ENCODE measurements at places on chromosomes 16 and 17.
A peak's percentile ranks its signal among the peaks of the same experiment; 100 is the strongest.

DNA sequence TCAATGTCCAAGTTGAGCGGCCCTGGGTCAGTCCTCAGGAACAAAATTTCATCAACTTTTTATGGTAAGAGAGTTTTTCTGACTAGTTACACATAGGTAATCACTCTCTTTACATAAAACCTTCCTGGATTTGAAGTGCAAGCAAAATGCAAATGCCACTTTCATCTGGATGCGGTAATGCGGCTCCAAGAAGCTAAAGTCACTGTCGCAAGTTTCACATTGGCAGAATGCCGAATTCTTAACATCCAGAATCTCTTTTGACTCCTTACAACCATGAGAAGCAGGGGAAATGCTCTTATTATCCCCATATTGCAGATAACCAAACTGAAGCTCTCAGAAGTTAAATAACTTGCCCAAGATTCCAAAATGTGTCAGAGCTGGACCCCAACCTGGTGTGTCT, 30.0 kb downstream of the MRPS23 start:
- no peak for DNase-seq

DNA sequence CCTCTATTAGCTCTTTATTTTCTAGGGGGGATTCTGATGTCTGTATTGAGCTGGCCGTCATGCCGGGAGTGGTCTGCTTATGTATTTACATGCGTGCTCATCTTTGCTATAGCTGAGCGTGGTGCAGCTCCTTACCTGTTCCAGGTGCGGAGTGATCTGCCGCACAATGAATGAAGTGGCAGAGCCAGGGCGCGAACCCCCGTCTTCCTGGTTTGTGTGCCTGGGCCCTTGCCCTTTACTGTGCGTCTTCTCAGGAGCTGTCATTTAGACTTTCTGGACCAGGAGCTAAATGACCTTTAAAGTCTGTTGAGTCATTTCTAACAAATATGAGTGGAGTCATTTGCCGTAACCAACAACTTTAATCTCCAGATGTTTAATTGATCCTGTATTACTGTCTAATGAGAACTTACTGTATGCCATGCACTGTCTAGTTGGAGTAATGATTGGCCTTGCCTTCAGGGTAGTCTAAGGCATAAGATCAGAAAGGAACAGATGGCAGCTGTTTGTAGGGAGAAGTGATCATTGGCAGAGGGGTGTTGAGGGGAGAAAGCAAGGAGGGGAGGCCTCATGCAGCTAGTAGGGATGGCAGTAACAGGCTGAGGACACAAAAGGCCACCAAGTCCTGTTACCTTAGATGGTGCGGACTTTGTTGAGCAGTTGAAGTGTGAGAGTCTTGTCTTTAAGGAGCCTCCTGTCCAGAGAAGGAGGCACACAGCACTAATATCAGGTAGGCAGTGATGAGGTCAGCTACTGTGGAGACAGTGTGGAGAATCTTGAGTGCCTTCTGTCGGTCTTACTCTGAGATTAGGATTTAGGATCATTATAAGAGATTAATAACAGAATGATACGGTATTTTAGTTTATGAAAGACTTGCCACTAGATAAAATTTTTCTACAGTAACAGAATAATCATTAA, 53.9 kb downstream of the USP10 start:
- DNase-seq = no peak

DNA sequence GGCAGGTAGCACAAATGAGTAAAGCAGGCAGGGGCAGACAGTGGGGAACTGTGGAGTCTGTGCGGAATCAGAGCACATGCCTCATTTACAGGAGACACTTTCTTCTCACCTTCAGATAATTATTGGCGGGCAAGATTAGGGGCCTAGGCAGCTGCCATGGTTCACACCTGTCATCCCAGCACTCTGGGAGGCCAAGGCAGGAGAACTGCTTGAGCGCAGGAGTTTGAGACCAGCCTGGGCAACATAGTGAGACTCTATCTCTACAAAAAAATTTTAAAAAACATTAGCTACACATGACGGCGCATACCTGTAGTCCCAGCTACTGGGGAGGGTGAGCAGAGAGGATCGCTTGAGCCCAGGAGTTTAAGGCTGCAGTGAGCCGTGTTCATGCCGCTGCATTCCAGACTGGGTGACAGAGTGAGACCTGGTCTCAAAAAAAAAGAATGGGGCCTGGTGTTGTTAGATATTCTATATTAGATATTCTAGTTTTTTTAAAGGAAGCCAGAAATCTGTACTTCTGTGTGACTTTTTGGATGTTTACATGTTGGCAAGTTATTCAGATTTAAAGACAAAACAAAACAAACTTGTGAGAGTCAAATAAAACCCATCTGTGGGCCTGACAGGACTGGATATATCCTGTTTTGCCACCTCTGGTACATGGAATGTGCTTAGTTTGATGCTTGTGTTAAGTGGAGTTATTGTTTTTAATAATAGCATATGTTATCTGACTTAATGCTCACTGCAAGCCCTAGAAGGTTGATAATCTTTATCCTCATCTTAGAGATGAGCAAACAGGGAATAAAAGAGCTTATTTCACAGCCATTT, 4.9 kb upstream of the LPCAT2 start:
- DNase-seq = no peak

DNA sequence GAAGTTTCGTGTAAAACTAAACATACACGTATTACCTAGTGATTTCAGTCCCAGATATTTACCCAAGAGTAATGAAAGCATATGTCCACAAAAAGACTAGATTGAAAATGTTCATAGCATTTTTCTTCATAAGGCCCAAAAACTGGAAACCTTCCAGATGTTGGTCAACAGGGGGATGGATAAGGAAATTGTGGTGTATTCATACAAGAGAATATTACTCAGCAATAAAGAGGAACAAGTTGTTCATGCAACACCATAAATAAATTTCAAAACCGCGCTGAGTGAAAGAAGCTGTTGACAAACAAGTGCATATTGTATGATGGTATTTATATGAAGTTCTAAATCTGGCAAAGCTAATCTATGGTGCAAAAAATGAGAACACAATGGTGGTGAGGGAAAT, 54.1 kb upstream of the NFAT5 start:
- DNase-seq = no peak

GRCh38 chr17:32102646-32103186, 39.6 kb upstream of the RHOT1 start:
- DNase-seq = no peak

DNA sequence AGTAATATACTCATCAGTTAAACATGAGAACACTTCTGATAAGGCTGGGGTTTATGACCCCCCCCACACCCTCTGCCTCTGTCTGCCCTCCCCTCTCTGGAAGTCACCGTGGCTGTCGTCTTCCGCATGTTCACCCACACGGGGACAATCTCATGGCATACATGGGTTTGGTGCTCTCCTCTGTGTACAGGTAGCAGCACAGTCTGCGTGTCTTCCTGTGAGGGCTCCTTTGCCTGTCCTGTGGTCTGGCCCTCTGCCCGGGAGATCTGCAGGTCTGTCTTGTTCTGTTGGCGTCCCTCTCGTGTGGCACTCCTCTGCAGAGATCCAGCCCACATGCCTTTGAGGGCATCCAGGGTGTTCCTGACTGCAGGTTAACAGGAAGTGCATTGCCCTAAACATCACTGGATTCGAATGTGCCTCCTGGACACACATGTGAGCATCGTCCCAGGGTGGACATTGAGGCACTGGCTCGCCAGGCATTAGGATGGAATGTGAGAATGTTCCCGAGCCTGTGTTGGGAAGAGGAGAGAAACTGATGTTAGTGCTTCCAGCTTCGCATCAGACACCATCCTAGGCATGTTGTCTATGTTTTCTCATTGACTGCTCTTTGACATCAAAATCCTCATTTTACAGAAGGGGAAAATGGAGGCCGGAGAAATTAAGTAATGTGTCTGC, 54.5 kb downstream of the NKD1 start:
- no peak for DNase-seq

DNA sequence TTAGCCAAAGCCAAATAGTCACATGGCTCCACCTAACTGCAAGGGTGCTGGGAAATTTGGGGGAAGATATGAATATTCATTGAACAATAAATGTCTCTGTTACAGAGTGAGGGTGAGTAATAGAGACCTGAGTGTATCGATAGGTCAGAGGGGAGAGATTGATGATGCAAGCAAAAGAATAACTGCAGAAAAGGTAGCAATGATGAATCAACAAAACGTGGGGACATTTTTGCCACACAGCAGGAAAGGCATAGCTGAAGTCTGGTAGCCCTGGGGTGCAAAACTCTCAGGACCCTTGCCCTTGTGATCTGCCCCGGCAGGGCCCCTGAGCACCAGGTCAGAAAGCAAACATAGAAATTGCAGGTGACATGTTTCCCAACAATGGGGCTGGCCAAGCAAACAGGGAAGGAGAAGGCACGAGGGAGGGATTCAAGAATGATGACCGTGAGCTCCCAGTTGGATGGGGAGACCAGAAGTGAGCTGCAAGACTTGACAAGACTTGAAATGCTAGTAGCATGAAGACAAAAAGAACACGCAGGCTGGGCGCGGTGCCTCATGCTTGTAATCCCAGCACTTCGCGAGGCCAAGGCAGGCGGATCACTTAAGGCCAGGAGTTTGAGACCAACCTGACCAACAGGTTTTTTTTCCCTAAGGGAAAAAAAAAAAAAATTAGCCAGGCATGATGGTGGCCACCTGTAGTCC, 12.7 kb upstream of the HERPUD1 start:
- no peak for DNase-seq

GRCh38 chr17:38444151-38444550, 15.9 kb downstream of the ARHGAP23 start:
- peak; percentile 79 for DNase-seq

DNA sequence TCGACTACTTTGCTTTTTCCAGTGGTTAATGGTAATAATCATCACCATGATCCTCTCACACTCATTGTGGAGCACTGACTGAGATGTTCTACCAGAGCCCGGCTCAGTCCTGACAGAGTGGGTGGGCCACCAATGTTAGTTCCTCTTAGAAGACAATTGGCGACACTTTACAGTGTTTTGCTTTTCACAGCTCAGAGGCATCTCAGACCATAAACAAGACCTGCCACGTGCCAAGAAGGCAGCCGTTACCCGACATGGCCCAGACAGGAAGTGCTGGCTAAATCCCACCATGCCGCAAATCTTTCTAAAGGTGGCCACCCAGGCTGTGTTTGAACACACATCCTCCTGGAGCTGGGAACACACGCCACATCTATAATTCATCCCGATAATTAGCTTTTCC, 103.7 kb downstream of the XYLT1 start:
- DNase-seq = no peak

DNA sequence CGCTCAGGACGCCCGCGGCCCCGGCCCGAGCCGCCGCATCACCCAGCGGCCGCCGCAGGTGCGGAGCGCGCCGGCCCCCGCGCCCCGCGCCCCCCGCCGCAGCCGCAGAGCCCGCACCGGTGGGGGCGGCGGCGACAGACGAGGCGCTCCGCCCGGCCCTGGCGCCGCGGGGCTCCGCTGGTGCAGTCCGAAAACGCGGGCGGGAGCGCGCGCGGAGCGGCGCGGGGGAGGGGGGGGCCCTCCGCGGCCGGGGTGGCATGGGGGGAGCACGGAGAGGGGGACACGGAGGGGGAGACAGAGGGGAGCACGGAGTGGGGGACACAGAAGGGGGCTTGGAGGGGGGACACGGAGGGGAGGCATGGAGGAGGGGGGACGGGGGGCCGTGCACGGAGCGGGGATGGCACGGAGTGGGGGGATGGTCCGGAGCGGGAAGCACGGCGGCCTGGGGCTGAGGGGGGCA, at the start of gene AATK:
TSS of gene AATK (minus strand) at position 189 of the 460 bp plus-strand sequence. CDS start 229 bp downstream, outside the sequence.
- DNase-seq = no peak

- DNase-seq = no peak
Observed at GRCh38 chr17:65885541-65886312, 306.2 kb downstream of the CEP112 start.

DNA sequence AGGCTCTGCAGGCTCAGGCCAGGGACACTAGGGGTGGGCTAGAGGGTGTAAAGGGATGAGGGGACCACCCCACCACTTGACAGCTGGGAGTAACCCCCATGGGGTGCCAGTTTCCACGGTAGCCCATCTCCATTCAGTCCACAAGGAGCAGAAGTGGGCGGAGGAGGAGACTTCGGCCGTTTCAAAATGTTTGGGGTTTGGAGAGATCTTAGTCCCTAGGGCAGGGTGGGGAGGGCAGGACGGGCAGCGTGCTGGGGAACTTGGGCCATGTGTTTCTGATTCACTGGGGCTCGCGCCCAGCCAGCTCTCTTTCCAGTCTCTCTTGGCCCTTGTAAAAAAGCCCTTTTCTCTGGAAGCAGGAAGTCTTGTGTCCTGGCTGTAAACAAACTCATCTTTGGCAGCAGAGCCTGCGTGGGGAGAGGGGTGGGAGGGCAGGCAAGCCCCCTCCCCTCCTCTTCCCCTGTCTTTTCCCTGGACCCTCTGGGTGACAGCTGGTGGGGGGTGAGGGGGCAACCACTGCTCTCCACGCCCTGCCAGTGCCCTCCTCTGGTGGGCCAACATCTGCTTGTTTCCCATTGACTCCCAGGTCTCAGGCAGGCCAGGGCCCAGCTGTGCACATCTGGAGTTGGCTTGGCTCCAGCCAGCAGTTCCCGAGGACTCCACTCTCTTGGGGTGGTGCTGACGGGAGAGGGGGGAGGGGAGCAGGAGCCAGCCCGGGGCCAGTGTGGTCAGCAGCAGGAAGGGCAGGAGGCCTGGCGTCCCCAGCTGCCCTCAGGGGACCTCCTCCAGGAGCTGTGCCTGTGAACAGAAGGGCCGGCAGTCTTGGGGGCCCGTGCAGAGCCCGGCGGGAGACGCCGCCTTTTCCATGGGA, 8.1 kb downstream of the CYGB start:
- DNase-seq = no peak

- no peak for DNase-seq
Observed at GRCh38 chr17:72531729-72532128, 410.9 kb downstream of the SOX9 start.

DNA sequence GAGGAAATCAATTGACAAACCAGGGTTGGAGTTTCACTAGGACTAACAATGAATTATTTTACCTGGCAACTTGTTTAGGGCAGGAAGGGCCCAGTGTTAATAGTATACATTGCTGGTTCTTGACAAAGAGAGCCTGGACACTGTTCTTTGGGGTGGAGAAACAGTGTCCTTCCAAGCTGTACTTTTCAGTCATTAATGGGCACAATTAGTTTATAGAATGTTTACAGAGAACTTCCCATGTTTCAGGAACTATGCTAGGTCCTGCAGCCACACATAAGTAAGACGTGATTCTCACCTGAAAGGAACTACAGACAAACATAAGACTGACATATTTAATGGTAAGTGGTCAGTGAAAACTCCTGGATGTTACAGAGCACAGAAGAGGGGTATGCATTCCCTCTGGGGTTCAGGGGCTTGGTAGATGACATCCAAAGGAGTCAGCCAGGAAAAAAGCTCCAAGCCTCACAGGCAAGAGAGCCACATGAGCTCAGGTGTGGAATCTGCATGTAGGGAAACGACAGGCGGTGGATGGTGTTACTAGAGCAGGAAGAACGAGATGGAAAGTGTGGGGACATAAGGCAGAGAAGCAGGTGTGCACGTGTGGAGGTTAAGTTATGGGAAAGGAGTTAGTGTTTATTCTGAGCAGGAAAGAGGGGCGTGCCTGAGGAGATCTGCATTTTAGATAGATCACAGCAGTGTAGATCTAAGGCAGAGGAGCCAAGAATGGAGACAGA, 3.8 kb upstream of the DYNLL2 start:
- no peak for DNase-seq

DNA sequence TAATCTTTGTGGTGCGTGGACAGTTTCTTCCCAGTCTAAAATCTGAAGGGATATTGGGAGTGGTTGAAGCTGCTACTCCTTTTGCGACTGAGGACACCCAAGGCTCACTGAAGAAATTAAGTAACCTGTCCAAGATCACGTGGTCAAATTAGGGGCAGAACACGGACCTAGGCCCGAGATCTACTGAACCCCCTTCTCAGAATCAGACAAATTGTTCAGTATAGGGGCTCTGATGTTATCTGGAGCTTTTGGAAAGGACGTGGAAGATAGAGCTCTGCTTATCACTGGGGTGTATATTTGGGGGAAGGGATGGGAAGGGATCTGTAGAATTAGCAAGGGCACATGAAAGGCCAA, 857 bp downstream of the TANGO6 start:
- no peak for DNase-seq

GRCh38 chr17:73155410-73156165, 9.2 kb upstream of the SSTR2 start:
- DNase-seq = no peak
